ELR (cell line): ENCODE measurements at places on chromosomes 2 and 18.

DNA sequence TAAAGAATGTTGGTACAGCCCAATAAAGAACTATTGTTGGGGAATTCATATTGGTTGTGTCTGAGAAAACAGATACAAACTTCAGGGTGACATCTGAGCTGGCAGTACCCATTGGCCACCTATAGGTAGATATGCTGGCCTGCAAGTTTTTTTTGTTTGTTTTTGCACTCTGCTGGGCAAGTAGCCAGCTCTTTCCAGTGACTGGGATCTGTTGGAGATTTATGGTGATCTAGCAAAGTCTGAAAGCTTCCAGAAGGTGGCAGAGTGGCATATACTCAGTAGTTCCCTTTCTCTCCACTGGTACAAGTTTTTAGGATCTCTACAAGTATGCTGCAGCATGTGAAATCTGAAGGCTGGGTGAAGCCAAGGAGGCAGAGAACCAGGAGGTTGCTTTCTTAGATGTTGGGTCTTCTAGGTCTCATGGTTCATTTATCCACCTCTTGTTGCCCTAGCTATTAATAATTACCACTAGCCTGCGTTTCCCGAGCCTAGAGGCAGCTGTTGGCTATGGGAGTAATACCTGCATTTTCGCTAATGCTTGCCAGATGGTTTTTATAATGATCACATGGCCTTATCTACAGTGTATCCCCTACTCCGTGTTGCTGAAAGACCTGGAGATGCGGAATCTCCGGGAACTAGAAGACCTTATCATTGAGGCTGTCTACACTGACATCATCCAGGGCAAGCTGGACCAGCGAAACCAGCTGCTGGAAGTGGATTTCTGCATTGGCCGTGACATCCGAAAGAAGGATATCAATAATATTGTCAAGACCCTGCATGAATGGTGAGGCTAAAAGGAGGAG lies 9.5 kb downstream of the COPS7B start:
- DNase-seq: peak; percentile 83

DNA sequence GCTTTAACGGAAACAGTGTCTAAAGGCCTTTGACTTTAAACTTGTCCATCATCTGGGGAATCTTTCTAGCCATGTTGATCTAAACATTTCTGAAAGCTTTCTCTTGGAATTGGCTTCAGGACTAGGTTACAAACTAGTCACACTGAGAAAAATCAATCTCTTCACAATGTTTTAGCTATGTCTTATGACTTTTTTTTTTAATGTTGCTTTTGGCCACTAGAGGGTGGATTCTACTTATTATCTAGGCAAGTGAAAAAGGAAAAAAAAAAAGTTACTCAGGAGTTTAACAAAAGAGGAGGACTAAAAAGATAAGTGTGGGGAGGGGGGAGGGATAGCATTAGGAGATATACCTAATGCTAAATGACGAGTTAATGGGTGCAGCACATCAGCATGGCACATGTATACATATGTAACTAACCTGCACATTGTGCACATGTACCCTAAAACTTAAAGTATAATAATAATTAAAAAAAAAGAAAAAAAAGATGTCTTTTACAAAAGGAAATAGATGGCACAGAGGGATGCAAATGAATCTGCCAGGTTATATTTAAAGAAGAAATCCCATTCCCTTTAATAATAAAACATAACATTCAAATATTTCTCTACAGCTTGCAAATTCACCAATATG lies 160.4 kb upstream of the PID1 start:
- peak; percentile 88 for DNase-seq

DNA sequence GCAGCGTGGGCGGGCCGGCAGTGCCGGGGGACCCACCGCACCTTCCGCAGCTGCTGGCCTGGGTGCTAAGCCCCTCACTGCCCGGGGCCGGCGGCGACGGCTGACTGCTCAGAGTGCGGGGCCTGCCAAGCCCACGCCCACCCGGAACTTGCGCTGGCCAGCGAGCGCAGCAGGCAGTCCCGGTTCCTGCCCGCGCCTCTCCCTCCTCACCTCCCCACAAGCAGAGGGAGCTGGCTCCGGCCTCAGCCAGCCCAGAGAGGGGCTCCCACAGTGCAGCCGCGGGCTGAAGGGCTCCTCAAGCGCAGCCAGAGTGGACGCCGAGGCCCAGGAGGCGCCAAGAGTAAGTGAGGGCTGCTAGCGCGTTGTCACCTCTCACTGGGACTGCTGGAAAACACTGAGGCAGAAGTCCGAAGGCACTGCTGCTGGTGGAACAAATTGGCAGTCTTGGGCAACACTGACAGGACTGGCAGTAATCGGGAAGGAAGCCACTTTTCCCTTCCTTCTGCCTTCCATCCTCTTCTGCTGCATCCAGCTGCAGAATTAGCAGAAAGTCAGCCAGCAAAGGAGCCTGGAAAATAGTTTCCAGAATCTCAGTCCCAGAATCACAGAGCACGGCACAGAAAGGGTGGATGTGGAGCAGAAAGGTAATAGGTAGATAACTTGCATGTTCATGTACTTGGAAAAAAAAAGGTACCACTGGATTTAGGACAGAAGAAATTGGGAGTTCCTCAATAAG lies 179.4 kb upstream of the FN1 start:
- DNase-seq: no peak

- DNase-seq: peak; percentile 85
Measured at GRCh38 chr2:201363857-201364560, 6.9 kb upstream of the FLACC1 start.

DNA sequence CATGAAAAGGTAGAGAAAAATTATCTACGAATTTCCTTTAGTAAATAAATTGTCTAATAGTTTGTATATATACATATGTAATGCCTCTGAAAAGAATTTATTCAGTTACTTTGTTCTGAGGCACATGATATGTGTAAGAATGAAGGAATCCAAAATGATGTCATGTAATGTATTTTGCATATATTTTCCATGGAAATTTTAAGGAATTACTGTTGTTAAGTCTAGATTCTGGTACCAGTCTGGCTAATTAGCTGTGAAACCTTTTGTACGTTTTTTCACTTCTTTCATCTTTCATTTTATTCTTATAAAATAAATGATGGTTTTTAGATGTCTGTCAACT lies 12.3 kb downstream of the YIPF4 start:
- DNase-seq: peak; percentile 19

DNA sequence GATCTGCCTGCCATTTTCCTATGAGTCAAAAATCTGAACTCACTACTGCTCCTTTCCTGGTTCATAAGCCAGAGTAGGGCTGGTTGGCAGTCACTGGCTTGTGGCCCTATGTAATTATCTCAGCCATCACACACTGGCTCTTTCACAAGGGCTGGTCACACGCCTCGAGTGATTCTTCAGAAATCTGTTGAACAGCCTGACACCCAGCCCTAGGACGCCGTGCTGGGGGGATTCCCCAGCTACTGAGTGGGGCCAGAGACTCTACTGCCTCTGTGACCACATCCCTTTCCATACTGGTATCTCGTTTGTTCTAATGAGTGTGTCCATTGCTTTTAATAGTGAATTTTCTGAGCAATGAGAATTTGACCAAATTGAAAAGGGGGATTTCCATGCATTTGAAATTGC lies 45.8 kb upstream of the RBM44 start:
- no peak for DNase-seq

DNA sequence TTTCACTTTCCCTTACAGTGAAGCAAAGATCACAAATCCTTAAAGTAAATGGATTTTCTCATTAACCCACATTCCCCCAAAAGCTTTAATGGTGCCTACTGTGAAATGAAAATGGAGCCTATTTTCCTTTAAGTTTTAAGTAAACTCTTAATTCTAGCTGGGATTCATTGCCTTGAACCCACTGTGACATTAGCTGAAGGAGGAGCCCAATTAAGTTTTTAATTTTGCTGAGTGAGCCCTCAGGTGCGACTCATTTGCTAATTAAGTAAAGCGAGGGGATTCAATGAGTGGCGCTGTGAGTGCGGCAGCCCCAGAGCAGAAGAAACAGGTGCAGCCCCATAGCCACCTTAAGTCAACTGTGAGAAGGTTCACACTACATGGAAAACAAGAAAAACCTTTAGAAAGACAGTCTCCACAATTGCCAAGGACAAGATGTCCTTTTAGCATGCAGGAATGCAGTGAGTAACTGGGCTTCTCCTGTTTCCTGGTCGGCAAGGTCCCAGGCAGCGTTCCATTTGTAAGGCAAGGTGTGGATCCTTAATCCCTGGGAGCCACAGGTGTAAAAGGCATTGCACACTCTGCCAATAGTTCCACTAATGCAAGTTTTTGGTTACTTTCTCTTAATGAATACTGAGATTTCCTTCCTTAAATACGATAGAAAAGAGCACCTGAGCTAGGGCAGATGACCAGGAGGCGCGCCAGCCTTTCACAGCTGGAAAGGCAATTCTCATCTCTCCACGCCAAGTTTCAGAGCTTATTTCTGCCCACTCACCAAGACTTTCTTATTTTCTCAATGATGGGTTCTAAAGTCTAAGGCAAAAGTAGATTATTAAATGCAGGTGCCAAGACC lies 87.7 kb downstream of the TMEM18 start:
- no peak for DNase-seq

DNA sequence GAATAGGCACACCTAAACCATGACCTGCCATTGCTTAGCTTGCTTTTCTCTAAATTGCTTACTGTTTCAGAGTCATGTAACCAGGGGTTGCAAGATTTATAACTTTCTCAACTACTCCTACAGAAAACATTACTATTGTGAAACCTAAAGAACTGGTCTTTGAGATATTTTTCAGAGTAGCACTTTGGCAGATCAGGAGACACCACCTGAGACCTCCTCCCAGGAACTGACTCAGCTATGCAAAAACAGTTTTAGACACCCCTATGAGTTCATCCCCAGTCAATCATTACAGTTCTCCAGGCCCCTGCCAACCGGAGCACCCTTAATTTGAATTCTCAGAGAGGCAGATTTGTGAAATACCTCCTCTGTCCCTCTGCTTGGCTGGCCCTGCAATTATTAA lies 80.3 kb downstream of the MBOAT2 start:
- no peak for DNase-seq

DNA sequence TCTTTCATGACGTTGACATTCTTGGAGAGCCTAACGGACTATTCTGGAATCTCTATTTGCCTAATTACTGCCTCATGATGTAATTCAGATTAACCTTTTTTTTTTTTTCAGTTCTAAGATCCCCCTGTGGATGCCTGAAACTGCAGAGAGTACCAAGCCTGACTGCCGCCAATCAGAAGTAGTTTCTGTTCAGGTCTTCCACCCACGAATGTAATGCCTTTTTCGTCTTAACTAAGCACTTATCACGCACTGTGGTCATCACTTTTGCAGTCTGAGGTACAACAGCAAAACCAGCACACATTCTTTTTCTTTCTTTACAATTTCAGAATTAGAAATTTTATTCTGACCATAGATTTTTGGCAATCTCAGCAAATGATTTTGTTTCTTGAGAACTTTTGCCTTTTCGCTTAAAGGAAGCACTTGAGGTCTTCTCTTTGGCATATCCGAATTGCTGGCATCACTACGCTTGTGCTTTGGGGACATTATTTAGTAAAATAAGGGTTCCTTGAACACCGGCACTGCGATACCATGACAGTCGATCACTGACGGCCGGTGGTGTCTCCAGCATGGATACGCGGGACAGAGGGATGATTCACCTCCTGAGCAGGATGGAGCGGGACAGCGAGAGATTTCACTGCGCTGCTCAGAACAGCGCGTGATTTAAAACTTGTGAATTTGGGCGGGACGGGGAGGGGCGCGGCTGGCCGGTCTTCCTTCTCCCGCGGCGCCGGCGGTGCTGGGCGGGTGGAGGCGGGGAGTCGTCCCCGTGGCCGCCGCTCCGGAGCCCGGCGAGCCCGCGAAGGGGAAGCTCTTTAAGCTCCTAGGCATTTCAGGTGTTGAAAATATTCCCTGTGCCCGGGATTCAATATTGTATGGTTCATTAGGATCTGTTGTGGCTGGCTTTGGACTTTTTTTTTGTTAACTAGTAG lies 32.0 kb upstream of the GPR55 start:
- peak; percentile 78 for DNase-seq

DNA sequence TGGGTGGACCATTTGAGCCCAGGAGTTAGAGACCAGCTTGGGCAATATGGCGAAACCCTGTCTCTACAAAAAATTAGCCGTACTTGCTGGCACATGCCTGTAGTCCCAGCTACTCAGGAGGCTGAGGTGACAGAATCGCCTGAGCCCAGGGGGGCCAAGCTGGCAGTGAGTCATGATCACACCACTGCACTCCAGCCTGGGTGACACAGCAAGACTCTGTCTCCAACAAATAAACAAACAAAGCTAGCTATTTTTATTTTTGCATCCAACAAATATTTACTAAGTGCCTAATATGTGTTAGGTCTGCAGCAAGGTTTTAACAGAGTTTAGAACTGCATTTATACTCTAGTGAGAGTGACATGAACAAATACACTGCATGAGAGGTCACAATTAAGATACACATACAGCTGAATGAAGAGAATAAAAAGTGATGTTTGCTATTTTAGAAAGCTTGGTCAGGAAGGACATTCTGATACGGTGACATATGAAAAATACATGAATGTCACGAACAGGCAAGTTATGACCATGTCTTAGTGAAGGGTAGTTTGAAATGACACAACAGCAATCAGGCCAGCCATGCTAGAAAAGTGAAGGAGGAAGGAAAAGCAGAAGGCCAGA lies 83.2 kb upstream of the FRZB start:
- DNase-seq: peak; percentile 66

- no peak for DNase-seq
Measured at GRCh38 chr2:155389224-155389623, 690.7 kb downstream of the KCNJ3 start.

GRCh38 chr2:69554981-69555380 lies 88.6 kb downstream of the AAK1 start:
- DNase-seq: no peak

DNA sequence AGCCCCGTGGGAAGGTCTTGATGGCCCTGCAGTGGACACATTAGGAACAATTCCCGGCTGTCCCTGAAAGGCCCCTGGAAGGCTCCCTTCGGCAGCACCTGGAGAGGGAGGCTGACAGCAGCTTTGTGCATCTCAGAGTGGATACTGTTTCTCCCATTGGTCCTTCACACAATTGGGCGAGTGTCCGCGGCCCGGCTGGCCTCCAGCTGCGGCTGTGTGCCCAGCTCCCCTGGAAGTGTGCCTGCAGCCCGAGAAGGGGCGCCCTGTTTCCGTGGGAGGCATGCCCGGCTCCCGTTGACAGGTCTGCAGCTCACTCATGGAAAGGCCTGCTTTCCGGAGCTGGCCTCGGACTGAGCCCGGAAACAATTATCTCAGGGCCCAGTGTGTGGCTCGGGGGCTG lies 103.7 kb downstream of the LPIN1 start:
- no peak for DNase-seq

DNA sequence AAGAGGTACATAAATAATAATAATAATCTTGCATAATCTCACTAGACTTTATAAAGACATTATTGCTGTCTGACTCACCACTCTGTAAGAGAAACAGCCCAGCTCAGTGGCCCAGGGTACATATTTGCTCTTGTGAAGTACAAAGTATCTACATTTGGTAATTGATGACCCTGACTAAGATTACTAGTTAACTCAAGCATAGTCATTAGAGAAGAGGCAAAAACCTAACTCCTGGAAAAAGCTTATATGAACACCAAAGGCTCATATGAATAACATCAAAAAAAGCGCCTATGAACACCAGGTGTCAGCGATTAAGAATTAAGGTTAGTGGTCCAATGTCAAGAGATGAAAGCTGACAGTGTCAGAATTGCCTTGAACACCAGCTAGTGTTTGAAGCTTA lies 38.4 kb downstream of the RAD51AP2 start:
- peak; percentile 15 for DNase-seq
